Substantia nigra (tissue), 51 donors: ENCODE measurements at places on chromosomes 2 and 18.

DNA sequence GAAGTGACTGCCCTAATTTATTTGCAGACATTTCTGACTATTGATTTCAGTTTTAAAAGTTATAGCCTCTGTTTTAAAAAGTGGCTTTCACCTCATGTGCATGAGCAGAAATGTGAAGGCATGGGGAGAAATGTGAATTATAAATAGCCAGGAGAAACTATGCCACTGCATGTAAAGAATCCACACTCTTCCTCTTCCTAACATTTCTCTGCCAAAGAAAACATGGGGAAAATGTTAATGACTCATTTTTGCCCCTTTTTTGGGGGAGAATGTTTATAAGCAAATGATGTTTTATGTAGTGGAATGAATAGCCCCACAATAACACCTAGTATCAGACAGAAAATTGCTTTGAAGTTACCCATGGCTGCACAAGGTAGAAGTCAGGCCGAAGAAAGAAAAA is 249.0 kb upstream of the TANK start:
- no peak for DNase-seq

DNA sequence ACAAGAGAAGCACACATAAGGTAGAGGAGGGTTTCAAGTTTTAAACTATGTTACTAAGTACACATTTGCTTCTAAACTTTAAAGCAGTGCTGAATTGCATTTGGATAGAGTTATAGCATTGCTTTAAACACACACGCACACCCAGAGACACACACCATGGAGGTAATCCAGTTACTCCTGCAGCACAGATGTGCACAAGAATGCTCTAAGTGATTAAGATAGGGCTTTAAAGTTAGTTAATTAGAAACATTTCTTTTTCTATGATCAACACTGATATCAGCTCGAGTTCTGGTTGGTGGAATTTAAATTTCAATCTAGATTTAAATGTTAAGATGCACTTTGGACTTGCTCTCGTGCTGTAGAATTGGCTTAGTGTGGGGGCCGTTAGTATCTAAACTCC is 492.3 kb downstream of the ZEB2 start:
- DNase-seq, result no peak

GRCh38 chr2:23538566-23538965 is 153.6 kb downstream of the KLHL29 start:
- no peak for DNase-seq

GRCh38 chr2:159091381-159091780 is 122.9 kb downstream of the TANC1 start:
- DNase-seq, result no peak

GRCh38 chr18:25075783-25076182 is 276.2 kb downstream of the ZNF521 start:
- DNase-seq, result no peak

DNA sequence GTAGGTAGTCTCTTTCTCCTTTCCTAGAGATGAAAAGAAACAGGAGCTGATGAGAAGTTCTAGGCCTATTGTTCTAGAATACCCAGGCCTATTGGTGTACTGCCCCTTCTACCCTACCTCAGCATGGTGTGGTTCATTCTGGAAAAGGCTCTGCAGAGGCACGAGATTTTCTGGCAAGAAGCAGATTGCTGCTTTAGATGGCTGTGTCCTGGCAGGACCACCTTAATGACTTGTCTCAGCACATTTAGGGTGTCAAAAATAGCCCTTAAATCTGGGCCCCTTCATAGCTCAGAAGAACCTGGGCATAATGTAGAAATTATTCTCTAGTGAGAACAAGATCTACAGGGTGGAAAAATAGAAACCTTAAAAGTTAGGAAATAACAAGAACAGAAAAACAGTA is 87.9 kb downstream of the BCL2L11 start:
- no peak for DNase-seq

GRCh38 chr18:78764544-78764943 is 215.1 kb upstream of the SALL3 start:
- no peak for DNase-seq

- no peak for DNase-seq
Measured at GRCh38 chr2:122033778-122034177, 278.3 kb downstream of the TSN start.

- DNase-seq, result no peak
Measured at GRCh38 chr2:178404368-178404767, 46.6 kb downstream of the PRKRA start.

- no peak for DNase-seq
Measured at GRCh38 chr18:74479486-74480148, 16.5 kb upstream of the CNDP2 start.

DNA sequence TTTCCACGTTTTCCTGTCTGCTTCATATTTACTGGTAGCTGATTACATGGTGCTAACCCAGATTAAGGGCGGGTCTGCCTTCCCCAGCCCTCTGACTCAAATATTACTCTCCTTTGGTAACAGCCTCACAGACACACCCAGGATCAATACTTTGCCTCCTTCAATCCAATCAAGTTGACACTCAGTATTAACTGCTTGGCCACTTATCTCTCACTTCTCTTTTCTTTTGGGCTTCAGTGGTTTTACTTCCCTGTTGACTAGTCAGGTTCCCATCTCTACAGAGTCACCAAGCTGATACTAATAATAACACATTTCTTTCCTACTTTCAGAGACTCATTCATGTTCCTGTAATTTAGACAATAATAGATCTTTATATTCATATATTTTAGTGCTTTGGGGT is 302.2 kb upstream of the MAP2 start:
- DNase-seq, result no peak

GRCh38 chr2:86747711-86748639 is 27.9 kb downstream of the RMND5A start:
- DNase-seq, result no peak

- no peak for DNase-seq
Measured at GRCh38 chr2:43203373-43203772, 23.0 kb downstream of the ZFP36L2 start.

DNA sequence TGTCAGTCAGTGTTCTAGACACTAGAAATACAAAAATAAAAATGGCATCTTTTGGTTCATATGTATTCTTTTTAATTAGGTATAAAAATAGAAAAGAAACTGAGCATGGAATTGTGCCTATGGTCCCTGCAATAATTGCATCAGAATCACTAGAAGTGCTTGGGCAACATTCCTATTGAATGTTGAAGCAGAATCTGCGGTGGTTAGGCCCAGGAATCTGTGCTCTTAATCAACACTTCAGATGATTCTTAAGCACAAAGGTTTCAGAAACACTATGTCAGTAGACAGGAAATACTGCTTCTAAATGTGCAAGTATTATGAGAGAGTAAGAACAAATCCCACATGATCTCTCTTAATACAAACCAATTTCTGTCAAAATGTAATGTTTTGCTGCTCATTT is 20.3 kb upstream of the RBBP8 start:
- no peak for DNase-seq

- DNase-seq, result no peak
Measured at GRCh38 chr2:204177977-204178522, 241.5 kb downstream of the ICOS start.

- DNase-seq, result no peak
Measured at GRCh38 chr2:188997263-188997662, 23.1 kb downstream of the COL3A1 start.

GRCh38 chr18:22831441-22831904 is 101.7 kb upstream of the RBBP8 start:
- DNase-seq, result no peak

DNA sequence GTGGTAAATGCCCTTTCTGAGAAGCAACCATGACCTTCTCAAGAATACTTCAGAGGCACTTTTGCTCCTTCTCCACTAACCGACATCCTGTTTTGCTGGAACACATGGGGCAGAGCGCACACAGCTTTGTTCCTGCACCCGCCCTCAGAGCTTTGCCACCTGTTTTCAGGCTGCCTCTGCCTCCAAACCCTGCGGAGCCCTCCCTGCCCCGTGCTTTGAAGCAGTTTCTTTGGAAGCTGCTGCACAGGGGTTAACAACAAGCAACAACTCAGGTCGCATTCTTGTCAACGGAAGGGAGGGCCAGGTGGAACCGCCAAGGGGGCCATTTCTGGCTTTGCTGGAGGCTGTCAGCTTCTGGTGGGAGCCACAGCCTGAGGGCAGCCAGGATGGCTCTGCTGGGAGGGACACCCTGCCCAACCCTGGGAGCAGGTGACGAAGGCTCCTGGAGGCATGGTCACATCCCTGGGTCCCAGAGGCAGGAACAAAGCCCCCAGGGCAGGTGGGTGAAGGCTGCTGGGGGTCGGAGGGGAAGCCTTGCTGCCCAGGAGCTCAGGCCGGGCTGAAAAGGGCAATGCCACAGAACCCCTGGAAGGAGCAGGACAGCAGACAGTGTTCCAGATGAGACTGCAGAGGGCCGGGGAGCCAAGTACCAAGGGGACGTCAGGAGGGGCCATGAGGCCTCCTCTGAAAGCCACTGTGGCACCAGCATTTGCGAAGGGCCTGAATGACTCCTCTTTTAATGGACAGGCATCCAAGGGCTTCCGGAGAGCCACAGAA is 46.8 kb downstream of the MRPS5 start:
- no peak for DNase-seq

GRCh38 chr2:179429060-179429471 is 164.4 kb upstream of the SESTD1 start:
- DNase-seq, result no peak

- no peak for DNase-seq
Measured at GRCh38 chr2:152186262-152186661, 10.7 kb upstream of the STAM2 start.
